NCI-H460 (cell line): ENCODE measurements at places on chromosomes 4 and X. TPM values are rescaled to one million over a fixed set of nuclear protein-coding genes. Genes with fewer than 3 reads are reported as not detected.

Gene ODAPH
- not detected in 2 replicates for total RNA-seq

Gene SMARCA1
- 19.7 and 24.7 TPM in 2 replicates for total RNA-seq

Gene RADX
- 7.7 and 9.0 TPM in 2 replicates for total RNA-seq

Gene PHEX
- total RNA-seq, result 0.64 and 0.84 TPM in 2 replicates

Gene PASD1
- not detected in 2 replicates for total RNA-seq

Gene WAS
- total RNA-seq, result 0.20 TPM in 1 of 2 replicates, not detected in the other

Gene DCX
- total RNA-seq, result not detected in 2 replicates

Gene KLF8
- total RNA-seq, result 0.06 and 0.12 TPM in 2 replicates

Gene NEXMIF
- total RNA-seq, result 0.29 and 0.35 TPM in 2 replicates

Gene CCDC110
- 0.12 TPM in 1 of 2 replicates, not detected in the other for total RNA-seq

Gene MTMR8
- 2.0 and 2.3 TPM in 2 replicates for total RNA-seq

Gene SFRP2
- total RNA-seq, result not detected in 2 replicates

Gene MOSPD2
- 22.5 and 26.8 TPM in 2 replicates for total RNA-seq

Gene ADAMTS3
- total RNA-seq, result 0.07 and 0.14 TPM in 2 replicates

Gene SPANXN4
- 34.8 and 37.5 TPM in 2 replicates for total RNA-seq

Gene AR
- 8.0 and 9.7 TPM in 2 replicates for total RNA-seq

Gene ATP2B3
- not detected in 2 replicates for total RNA-seq

Gene SLC6A8
- 42.0 and 45.6 TPM in 2 replicates for total RNA-seq

Gene MAGEA9B
- total RNA-seq, result 0.12 TPM in 1 of 2 replicates, not detected in the other

Gene PI4K2B
- total RNA-seq, result 13.5 and 14.6 TPM in 2 replicates

Gene VBP1
- 203 and 211 TPM in 2 replicates for total RNA-seq

Gene SPIN2A
- total RNA-seq, result 0.35 TPM in 1 of 2 replicates, not detected in the other
